ENCODE measurements at places on chromosomes 16 and 17.

DNA sequence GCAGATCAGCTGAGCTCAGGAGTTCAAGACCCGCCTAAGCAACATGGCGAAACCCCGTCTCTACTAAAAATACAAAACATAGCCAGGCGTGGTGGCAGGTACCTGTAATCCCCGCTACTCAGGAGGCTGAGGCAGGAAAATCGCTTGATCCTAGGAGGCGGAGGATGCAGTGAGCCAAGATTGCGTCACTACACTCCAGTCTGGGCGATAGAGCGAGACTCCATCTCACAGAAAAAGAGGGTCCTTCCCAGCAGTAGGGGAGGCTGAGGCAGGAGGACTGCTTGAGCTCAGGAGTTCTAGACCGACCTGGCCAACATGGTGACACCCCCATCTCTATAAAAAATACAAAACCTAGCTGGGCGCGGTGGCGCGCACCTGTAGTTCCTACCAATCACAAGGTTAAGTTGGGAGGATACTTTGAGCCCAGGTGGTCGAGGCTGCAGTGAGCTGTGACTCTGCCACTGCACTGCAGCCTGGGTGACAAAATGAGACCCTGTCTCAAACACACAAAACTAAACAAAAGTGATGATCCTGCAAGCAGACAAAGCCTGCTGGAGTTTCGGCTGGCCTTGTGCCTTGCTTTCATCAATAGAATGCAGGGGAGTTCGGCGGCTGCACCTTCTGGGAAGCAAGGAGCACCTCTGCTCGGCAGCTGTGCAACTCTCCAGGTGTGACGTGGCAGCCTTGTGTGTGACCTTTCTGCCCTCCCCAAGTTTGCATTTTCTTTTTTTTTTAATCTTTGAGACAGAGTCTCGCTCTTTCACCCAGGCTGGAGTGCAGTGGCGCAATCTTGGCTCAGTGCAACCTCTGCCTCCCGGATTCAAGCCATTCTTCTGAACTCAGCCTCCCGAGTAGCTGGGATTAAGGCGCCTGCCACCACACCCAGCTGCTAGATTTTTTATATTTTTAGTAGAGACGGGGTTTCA is 12.4 kb upstream of the YWHAE start:
- DNase-seq, result no peak

- no peak for DNase-seq
Observed at GRCh38 chr17:6454495-6455320, 10.5 kb downstream of the PIMREG start.

- DNase-seq, result no peak
Observed at GRCh38 chr16:1631931-1632637, 19.9 kb downstream of the CRAMP1 start.

DNA sequence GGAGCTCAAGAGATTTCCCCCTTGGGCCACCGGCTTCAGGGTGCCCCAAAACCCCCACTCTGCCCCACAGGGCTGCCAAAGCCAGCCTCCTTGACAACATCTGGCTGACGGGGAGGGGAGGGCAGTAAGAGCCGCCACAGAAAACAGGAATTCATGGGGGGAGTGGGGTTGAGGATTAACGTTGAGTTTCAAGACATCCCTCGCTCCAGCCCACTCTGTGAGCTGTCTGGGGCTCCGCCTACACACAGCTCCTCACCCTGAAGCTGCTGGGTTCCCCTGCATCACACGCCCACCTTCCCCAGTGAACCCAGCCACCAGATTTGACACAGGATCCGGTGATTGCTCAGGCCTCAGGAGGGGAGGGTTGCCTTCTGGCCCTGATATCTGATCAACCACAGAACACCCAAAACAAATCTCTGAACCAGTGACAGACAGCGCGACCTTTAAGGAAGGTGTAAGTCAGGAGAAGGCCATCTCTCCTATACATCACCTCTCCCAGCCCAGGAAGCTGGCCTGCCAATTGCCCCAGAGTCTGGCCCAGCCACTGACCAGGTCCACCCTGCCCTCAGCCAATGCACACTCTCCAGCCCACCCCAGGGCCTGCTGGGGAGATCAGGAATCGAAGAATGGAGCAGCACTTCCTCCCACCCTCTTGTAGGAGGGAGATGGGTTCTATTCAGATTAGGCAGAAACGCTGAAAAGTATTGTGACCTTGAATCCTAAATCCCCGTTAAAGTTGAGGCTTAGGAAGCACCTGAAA is 132.1 kb downstream of the CLEC16A start:
- peak; percentile 23 for DNase-seq

- no peak for DNase-seq
Observed at GRCh38 chr16:86570558-86571529, 4.2 kb downstream of the FOXC2 start.

DNA sequence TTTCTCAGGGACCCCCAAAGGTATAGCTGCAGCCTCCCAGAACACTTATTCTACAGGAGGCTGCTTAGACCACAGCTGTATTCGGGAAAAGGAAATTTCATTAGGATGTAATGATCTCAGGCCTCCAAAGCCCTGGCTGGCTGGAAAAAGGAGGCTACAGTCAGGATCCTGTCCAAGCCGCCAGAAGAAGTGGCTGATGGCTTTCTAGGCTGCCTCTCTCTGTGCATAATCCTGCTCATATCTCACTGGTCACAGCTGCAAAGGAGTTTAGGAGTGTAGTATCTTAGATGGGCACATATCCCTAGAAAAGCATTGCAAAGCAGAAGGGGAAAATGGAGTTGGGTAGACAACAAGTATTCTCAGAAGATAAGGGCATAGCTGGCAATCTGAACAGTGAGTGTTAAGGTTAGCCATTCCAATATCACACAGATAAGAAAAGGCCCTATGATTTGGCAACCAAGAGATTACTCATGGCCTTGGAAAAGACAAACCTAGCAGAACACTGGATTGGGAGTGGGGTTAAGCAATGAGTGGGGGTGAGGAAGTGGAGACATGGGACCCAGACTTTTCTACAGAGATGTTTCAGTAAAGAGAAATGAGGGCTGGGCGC is 26.0 kb upstream of the PRKCA start:
- no peak for DNase-seq

GRCh38 chr17:78343543-78344201 is 16.2 kb downstream of the SOCS3 start:
- DNase-seq, result no peak

DNA sequence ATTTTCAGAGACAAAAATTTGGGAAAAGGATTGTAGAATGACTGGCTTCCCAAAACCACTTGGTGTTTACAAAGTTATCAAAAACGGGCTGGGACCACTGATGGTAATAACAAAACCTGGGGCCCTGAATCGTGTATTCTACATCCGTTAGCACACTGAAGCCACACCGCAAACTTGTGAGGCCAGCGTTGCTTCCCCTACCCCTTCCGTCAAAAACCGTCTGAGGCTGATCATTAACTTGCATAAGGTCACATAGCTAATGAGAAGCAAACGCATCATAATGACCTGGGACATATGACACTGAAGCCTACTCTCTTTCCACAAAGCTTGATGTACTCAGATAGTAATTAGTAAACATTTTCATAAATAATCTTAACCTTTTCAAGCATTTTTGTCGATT is 704.3 kb downstream of the MAF start:
- no peak for DNase-seq

GRCh38 chr17:34556384-34556783 is 23.0 kb upstream of the TMEM132E start:
- DNase-seq, result no peak

- DNase-seq, result no peak
Observed at GRCh38 chr17:49337884-49338283, 24.2 kb downstream of the ZNF652 start.

GRCh38 chr16:89600427-89600826 is 13.0 kb upstream of the DPEP1 start:
- no peak for DNase-seq

DNA sequence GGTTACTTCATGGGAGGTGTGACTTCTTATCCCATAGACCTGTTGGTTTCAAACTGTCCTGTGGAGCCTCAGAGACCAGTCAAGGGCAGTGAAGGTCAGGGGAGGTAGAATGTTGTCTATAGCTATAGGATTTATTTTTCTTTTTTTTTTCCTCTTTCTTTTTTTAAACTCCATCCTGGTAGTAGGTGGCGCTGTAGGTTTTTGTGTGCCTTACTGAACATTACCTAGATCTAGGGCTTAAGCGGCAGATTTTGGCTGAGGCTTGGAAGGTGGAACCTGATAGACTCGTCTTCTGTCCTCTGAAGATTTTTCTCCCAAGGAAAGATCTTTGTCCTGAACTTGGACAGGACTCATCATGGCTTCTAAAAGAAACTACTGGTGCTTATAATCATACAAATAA is 8.2 kb upstream of the LASP1NB start:
- no peak for DNase-seq

GRCh38 chr17:43468691-43469139 is 15.1 kb upstream of the DHX8 start:
- DNase-seq, result no peak

- DNase-seq, result no peak
Observed at GRCh38 chr16:81492311-81492761, 47.7 kb downstream of the CMIP start.

- DNase-seq, result peak; percentile 43
Observed at GRCh38 chr16:727291-727977, 528 bp downstream of the HAGHL start.

DNA sequence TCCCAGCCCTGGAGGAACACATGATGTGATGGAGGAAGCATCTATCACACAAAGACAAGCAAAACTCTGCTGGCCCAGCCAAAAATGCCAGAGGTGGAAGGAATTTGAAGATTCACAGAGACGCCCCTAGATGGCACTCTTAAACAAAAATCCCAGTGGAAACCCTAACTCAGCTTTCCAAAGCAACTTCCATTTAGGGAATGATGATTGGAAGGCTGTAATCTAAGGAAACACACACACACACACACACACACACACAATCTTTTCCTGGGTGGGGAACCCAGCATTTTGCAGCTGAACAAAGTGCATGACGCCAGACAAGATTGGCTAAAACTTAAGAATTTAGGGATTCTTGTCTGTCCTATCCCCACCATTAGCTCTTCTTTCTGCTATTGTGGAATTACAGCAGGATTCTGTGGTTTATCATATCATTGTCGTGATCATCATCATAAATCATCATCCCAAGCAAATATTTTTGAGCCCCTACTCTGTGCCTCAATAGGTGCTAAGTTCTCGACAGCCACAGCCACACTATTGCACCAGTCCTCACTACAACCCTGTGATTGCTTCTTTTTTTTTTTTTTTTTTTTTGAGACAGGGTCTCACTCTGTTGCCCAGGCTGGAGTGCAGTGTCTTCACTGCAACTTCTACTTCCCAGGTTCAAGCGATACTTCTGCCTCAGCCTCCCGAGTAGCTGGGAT is 1.6 kb upstream of the LDAF1 start:
- DNase-seq, result peak; percentile 62

GRCh38 chr16:75931970-75932369 is 205.7 kb upstream of the CPHXL start:
- DNase-seq, result no peak

DNA sequence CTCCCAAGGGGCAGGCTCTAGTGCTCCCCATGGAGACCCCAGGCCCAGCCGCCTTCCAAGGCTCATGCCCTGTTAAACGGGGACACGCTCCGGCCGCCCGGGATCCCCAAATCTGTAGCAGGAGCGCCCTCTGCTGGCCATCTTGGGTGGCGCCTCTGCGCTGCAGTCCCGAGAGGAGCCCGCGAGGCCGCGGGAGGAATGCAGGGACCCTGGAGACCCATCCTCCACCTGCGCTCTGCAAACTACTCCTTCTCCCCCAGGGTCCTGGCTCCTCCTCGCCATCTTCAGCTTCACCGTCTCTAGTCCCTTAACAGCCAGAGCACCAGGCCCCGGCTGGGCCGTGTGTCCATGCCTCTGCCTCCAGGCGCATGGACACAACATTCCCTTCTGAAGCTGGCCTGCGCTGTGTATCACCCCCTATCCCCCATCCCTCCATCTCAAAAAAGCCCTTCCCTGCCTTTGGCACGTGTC is 23.6 kb upstream of the KRT17 start:
- peak; percentile 83 for DNase-seq

GRCh38 chr16:50801036-50801435 is 59.1 kb downstream of the CYLD start:
- DNase-seq, result no peak

DNA sequence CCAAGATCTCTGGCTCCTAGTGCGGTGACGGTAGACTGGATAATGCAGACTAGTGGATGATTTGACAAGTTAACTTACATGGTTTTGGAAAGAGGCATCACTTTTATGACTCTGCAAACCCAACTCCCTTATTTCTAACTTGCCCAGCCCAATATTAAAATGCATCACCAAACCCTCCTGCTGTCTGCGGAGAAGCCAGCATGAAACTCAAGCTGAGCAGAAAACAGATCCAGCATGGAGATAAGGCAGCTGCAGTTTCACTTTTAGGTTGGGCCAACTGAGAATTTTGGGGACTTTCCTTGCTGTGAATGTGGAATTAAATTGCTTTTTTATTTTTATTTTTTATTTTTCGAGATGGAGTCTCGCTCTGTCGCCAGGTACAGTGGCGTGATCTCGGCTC is 27.8 kb downstream of the CDH1 start:
- no peak for DNase-seq

DNA sequence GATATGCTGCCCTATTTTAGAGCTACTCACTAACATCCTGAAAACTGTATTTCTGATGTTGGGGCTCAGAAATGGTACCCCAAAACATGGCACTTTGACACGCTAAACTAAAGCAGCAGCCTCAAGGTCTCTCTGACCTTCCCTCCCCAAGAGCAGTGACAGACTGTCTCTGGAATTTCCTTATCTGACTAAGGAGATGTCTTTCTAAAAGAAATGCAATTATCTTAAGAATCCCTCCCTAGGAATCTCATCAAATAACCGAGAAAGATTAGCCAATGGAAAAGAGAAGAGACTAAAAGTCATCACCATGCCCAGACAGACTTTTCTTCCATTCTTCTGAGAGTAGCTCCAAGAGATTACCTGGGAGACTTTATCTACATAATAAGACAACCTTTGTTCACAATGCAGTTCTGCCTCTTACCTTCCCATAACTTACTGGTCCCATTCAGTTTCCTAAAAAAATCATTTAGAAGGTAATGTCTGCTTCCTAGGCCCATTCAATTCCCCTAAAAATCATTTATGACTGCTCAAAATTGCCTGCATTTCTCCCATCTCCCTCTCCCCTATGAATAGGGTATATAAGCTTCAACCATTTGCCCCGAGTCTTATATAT is 123.9 kb downstream of the CPPED1 start:
- no peak for DNase-seq

GRCh38 chr17:35764123-35764991 is 3.7 kb downstream of the C17orf50 start:
- DNase-seq, result peak; percentile 86

DNA sequence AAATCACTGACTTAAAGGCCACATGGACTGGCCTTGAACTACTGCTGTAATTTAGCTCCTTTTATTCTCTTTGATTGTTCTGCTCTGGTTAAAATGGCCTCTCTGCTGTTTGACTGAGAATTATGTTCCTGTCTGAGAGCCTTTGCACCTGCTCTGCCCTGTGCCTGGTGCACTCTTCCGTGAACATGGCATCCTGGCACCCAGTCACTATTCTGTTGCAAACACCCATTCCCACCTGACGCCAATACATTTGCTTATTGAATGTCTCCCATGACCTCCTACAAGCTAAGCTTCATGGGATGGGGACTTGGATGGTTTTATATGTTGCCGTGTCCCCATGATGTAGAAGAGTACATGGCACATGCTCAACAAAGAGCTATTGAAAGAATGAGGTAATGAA is 20.1 kb downstream of the HSD17B2 start:
- no peak for DNase-seq

All from left hindlimb (tissue), 1 donor.